Kidney capillary endothelial cell (primary cell): ENCODE measurements at places on chromosomes 7 and 10.

DNA sequence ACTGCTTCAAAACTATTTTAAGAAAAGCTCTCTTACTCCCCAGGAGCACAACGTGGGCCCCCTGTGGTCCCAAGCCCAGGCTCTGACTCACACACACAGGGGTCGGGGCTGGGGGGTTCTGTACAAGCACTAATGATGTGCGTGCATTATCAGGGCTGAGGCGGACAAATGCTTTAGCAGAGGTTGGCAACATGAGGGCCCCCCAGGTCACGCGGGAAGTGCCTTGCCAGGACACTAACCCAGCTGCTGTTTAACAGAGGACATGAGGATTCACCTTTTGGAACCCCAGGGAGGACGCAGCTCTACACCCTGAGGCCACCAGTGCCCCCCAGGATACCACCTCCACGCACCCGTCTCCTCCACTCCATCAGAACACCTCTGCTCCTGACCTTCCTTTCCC, 342.8 kb downstream of the DNAJB6 start:
- DNase-seq = no peak

DNA sequence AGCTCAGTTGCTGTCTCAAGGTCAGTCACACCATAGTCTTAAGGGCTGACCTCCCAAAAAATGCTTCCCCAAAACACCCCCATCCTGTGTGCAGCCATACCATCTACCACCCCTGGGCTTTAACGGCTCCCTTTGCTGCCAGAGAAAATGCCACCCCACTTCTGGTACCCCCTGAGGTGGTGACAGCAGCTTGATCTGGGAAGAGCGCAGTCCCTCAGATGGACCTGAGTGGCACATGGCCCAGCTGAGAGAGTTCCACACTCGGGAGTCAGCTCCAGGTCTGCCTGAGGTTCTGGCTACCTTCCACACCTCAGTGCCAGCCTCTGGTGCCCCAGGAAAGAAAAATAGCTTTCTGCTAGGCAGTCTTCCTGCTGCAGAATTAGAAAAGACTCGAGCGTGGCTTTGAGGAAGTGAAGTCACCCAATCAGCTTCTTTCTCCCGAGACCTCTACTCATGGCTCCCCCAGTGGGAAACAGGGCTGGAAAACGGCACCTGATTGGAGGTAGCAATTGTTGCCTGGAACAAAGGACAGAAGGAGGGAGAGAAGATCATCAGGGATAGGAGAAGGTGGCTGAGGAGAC, 151.7 kb downstream of the ARHGAP21 start:
- no peak for DNase-seq

- DNase-seq = no peak
Observed at GRCh38 chr10:96387601-96388000, 28.8 kb upstream of the OPALIN start.

- no peak for DNase-seq
Observed at GRCh38 chr10:79220307-79220706, 127.0 kb upstream of the PPIF start.

- DNase-seq = no peak
Observed at GRCh38 chr7:45700556-45700955, 126.4 kb downstream of the ADCY1 start.
